ENCODE measurements at places on chromosomes 1 and 21.

- no peak for DNase-seq
These were observed 109.9 kb upstream of the LBR start for GRCh38 chr1:225537554-225538251.

DNA sequence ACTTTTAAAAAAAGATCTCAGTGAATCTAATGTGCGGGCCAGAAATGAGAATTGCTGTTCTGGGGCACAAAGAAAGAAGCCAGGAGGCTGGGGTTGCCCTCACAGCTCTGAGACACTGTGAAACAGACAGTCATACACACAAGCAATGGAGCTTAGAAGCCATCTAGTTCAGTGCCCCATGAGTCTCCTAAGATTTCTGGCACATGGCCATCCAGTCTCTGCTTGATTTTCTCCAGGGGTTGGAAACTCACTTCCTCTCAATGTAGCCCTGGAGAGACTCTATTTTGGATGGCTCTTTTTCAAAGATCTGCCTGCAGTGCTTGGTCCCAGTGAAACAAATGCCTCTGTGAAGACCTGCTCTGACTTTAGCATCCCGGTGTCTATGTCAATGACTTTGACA is 38.6 kb downstream of the KCNN3 start:
- DNase-seq = no peak

- no peak for DNase-seq
These were observed 1.5 kb downstream of the SCNN1D start for GRCh38 chr1:1281533-1282321.

DNA sequence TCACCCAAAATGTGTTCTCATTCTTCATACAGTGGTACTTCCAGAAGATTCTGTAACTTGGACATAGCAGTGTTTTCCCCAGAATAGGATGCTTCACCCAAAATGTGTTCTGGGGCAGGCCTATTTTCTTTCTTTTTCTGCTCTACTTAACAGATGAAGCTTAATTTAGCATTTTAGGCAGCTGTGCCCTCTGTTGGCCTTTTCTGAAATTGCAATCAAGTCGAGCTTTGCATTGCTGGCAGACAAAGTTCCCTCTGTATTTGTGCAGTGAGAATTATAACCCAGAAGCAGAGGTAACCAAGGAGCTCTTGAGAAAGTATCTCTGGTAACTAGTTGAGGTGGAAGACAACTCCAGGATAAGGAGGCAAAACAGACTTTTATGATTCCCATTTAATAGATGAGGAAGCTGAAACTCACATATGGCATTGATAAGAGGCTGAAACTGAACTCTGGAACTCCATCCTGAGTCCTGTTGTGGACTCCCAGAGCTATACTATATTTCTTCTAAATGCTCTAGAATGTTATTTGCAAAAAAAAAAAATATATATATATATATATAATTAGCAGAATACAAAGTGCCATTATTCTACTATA is 50.3 kb upstream of the L1TD1 start:
- DNase-seq = peak; percentile 30

GRCh38 chr21:25721987-25722386 is 12.7 kb downstream of the ATP5PF start:
- DNase-seq = no peak

DNA sequence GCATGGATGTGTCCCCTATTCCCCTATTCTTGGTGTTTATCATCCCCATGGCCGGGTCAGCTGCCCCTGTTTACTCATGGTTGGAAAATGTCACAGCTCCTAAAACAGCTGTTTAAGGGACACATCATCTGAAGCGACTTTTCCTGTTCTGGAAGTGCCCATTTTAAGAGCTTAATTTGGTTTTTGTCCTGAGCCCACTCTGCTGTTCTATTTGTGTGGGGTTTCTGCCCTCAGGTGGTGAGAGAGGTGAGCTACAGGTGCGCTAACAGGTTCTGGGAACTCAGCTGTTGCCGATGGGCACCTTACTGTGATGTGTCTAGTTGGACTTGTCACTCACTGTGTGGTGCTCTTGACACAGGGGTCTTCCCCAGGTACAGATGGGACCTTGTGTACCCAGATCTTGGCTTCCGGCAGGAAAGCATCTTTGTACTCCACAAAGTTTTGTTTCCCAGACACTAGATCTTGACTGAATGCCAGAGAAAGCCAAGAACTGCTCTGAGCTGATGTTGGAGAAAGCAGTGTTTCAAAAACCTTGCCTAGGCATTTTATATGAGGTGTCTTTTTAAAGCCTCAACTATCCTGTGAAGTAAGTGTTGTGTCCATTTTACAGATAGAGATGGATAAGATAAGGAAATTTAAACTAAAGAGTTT is 59.0 kb upstream of the CD1D start:
- DNase-seq = no peak

DNA sequence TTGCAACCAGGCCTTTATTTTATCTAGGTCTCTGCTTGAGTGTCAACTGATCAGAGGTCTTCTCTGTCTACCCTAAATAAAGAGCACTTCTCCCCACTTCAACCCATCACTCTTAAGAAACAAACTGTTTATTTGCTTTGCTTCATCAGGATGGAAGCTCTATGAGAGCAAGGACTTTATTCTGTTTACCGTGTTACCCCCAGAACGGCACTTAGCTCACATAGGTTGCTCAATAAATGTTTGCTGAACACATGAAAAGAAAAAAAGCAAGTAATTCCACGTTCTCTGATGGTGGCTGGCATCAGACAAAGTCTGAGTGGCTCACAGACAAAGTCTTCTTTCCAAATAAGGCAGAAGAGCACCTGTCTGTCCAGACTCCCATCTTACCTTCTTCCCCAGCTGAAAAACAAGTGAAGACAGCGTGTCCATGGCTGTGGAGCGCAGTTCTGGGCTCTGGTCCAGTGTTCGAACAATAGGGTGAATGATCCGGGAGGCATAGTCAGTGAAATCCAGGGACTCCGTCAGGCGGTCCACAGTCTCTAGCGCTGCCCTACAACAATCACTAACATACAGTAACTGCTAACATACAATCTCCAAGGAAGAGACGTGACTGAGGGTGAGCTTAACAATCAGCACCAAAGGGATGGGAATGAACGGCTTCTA is 22.9 kb downstream of the ANGPTL7 start:
- DNase-seq = no peak

- DNase-seq = no peak
These were observed 113.9 kb downstream of the ZBTB18 start for GRCh38 chr1:244165021-244165420.

DNA sequence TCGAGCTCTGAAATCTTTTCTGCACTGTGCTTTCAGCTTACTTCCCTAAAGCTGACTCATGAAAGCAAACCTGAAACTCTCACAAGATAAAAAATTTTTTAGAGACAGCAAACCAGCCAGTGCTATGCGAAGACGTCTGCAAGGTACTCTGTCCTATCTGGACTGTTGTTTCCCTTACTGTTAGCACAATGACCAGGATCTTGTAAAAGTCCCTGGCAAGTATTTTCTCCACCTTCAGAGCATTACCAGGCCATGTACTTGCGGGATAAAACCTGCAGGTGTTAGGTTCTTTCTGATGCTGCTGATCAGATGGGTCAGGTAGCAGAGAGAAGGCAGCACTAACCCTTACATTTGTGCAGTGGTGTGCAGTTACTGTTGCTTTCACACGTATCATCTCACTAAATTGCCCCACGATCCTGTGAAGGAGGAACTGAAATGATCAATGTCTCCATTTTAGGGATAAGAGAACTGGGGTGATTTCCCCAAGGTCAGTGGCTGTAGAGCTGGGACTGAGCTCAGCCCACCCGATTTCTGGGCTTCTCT is 56.6 kb downstream of the PLXNA2 start:
- DNase-seq = no peak

DNA sequence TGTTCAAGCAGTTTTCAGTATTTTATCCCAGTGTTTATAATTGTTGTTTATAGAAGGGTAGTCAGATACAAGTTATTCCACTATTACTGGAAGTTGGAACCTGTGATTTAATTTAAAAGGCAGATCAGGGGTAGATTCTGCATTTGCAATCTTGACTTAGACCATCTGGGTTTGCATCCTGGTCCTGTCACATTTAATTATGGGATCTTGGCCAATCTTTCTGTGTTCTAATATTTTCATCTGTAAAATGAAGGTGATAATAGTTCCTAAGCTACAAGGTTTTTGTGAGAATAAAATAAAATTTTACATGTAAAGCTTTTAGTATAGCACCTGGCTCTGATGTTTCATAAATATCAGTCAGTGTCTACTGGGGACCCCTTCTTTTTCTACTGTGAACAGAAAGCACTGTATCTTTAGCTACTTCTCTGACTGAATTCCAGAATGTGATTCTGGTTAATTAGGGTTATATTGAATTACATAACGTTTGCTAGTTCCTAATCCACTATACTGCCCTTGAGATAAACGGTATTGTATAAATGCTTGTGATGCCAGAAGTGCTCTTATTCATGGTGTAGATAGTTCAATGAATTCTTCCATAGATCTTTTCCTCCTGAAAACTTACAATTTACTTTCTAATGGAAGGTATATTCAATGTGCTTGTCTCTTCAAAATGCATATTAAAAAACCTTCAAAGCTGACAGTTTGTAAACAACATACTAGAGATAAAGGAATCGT is 131.0 kb downstream of the KCNK1 start:
- DNase-seq = no peak

DNA sequence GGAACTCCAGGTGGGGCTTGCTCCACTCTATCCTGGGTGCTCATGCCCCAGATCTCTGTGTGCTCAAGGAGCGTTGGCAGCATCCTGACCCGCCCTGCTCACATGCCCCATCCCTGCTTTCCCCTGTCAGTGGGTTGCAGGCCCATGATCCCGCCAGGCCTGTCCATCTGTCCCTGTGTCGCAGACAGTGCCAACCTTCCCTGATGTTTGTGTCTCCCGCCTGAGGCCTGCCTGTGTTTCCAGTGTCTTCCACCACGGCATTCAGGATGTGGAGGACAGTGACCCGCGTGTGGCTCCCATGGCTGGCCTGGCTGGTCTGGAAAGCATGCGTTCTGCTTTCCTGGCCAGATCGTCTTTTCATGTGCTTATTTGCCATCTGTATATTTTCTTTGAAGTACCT is 82.9 kb downstream of the PCBP3 start:
- no peak for DNase-seq

DNA sequence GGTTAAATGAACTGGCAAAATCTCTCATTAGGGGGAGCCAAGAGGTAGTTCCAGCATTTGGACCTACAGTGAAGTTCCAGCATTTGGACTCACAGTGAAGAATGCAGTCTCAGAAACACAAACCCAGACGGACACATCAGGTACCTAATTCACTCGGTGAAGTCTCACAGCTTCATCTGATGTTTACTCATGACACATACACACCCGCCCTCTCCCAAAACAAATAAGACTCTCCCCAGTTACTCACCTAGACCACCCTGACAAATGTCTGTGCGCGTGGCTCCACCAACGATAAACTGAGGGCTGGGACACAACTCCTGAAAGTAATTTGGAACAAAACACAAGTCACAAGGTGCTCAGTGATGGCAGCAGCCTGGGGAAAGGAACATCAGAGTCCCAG is 11.4 kb downstream of the CAPN8 start:
- no peak for DNase-seq

GRCh38 chr21:32181457-32181856 is 97.4 kb downstream of the MIS18A start:
- DNase-seq = no peak

DNA sequence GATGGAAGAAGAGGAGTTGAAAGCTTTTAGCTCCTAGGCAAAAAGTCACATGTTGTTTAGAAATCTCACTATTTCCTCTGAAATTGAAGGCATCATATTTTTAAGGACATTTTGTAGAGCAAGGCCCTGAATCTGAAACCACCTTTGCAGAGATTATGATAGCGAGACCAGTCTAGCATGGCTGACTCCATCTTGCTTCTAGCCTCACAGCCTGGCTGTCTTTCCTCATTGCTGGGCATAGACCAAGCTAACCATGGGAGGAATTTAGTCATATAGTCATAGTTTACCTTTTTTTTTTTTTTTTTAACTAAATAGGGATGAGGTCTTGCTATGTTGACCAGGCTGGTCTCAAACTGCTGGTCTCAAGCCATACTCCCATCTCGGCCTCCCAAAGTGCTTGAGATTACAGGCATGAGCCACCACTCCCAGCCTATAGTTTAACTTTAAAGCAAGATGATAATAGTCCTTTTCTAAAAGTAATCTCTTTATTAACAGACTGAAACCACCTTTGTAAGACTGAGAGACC is 42.2 kb upstream of the ZNF326 start:
- DNase-seq = no peak

DNA sequence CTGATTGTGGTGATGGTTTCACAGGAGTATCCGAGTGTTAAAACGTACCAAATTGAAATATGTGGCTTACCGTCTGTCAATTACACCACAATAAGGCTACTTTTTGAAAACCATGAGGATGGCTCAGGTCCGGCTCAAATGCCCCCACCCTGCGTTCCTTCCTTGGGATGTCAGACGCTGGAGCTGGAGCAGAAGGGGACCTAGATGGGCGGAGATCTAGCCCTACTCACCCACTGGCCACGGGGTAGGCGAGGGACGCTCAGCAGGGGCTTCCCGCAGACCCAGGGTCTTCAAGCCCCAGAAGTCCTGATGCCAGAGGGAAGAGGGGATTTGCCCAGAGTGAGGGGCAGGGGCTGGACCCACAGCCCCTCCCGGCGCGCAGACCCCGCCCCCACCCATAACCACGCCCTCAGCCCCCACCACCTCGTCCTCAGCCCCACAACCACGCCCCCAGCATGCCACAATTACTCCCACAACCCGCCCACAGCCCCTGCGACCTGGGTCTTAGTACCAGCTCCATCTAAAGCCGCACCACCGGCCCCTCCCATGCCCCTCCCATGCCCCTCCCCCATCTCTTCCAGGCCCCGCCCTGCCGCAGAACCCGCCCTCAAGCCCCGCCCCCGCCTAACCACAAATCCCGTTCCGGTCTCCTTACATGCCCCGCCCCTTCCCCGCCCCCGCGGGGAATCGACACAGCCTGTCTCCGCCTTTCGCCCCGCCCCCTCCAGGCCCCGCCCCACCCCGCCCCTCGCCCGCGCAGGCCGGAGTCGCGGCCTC is at the start of gene LRRC3:
LRRC3 (plus strand) TSS at position 764 of the 777 bp plus-strand sequence. CDS start 1,135 bp downstream, outside the sequence.
- DNase-seq = no peak

GRCh38 chr1:236639686-236640085 is 35.4 kb upstream of the HEATR1 start:
- DNase-seq = no peak

DNA sequence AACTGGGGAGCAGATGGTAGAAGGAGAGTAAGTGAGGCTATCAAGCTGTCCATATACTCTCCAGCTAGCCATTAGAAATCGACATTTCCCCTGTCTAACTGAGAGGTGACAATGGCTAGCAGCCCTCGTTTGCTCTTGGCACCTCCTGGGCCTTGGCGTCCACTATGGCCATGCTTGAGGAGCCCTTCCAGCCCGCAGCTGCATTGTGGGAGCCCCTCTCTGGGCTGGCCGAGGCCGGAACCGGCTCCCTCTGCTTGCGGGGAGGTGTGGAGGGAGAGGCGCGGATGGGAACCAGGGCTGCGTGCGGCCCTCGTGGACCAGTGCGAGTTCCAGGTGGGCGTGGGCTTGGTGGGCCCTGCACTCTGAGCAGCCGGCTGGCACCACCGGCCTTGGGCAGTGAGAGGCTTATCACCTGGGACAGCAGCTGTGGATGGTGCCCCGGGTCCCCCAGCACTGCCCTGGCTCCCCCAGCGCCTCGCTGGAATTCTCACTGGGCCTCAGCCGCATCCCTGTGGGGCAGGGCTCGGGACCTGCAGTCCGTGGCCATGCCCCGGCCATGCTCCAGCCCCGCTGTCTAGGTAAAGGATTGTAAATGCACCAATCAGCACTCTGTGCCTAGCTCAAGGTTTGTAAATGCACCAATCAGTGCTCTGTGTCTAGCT is 56.2 kb upstream of the PARP1 start:
- no peak for DNase-seq
